ENCODE measurements at places on chromosomes 1 and 21.

GRCh38 chr21:27201197-27201596, 234.3 kb upstream of the ADAMTS5 start:
- peak; percentile 92 for DNase-seq

DNA sequence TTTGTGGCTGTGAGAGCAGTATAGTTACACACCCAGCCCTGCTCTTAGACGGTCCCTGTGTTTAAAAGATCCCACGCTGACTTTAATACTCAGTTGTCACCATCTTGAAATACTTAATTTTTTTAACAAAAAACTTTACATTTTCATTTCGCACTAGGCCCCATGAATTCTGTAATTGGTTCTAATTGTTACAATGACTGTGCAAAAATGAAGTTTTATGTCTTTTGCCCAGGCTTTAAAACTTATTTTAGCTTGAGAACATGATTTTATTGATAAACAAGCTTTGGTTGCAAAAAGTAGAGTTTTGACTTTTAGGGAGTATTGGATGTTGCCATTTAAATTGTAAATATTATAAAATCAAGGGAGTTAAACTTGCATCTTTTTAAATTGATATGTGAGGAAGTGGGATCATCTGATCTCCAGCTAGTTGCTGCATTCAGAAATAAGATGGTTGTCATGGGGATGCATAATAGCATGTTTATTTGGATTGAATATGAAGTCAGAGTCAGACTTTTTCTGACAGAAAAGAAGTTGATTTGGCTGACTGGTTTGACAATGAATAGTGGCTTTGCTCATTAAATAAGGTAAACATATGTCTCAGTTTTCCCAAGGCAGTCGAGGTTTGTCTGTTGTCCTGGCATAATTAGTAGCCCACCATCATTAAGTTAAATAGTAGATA, 23.0 kb upstream of the CRP start:
- DNase-seq: no peak

DNA sequence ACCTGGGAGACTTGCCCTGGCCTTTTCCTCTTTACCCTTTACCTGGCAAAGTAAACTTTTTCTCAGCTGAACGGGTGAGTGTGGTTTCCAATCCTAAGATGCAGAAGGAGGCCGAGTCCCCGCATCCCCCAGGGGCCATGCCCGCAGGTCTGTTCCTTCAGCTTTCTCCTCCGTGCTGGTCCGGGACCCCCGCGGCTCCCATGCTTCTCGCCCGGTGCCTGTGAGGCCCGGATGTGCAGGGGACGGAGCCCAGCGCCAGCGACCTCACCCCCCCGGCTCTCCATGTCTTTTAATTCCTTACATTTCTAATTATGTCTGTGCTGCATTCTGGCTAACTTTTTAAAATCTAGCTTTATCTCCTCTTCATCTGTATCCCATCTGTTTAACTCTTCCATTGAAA, 21.5 kb upstream of the SCYL3 start:
- DNase-seq: no peak

DNA sequence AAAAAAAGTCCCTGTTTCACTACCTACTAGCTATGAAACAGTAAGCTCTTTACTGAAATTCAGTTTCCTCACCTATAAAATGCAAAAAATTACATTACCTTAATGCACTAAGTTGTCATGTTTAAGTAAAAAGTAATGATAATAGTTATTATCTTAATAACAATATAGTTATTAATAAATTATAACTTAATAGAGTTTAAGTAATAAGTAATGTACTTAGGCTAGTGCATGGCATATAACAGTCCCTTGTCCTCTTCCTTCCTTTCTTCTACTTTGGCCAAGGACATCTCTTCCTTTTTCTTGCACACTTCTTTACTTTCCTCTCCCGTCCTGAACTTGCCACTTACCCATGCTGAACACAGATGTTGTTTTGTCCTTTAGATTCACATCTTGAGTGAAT, 9.0 kb downstream of the TMEM200B start:
- DNase-seq: no peak

DNA sequence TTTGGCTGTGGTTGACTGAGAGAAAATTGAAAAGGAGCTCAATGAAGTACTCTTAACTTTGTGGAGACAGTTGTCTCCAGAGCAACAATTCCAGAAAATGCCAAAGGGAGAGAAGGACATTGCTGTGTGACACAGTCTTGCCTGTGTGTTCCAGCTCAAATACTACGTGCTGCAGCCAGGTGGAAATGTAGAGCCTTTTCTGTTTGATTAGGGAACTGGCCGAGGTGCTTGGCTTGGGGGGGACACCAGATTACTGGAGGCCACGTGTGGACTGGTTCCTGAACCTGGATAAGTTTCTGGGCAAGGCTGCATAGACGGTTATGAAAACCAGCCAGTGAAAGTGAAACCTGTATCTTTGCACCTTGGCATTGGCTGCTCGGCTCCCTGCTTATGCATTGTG, 217.9 kb downstream of the CTH start:
- no peak for DNase-seq

DNA sequence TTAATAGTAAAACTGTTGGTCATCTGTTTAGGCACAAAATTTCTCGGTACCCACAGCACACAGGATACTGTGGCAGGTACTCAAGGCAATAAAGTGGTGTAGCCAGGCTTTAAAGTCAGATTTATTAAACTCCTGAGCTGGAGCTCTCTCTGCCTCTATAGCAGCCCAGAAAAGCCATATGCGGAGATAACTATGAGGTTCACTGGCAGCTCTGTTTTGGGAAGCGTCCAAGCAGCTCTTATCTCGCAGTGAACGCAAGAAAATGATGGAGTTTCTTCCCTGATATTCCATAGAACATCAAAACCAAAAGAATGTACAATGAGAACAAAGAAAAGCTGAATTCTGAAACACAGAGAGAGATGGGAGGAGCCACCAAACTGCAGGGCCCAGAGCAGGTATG, 248.3 kb downstream of the C1orf94 start:
- DNase-seq: no peak

DNA sequence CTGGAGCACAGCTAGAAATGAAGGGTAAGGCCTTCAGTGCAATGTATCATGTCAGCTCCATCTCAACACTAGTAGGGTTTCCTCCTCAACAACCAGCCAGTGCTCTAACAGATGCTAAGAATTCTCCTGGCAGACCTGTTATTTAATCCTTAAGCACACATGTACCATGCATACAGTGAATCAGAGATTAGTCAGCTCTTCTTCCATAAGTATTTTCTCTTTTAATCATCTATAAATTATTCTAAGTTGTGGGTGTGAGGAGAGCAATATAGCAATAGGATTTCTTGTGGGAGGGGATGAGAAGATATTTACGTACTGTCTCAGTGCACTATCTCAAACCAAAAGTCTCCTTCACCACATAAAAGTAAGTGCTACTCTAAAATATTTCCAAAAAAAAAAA, 95.3 kb downstream of the COP1 start:
- no peak for DNase-seq

- DNase-seq: peak; percentile 62
Observed at GRCh38 chr1:214958486-214958885, 124.1 kb upstream of the KCNK2 start.

- DNase-seq: no peak
Observed at GRCh38 chr1:180278194-180278515, 48.1 kb downstream of the LHX4 start.

GRCh38 chr1:204859861-204860267, 10.8 kb upstream of the NFASC start:
- no peak for DNase-seq
